Activated gamma-delta T cell treated with Interleukin-2 at 50 U/mL for 16 hours (primary cell): ENCODE measurements at places on chromosomes 11 and 22.

DNA sequence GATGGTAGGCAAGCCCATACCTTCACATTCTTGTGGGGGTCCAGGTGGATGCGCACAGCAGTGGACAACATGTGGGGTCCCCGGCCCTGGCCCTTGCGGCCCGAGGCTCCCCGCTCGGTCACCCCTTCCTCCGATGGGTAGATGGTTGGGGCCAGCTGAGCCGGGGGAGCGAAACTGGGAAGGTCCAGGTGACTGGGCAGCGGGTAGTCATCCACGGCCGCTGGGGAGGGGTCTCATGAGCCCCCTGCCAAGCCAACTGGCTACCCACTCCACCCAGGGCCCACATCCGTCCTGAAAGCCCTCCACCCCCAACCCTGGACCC, 10.7 kb downstream of the ATG2A start:
- DNase-seq = no peak

DNA sequence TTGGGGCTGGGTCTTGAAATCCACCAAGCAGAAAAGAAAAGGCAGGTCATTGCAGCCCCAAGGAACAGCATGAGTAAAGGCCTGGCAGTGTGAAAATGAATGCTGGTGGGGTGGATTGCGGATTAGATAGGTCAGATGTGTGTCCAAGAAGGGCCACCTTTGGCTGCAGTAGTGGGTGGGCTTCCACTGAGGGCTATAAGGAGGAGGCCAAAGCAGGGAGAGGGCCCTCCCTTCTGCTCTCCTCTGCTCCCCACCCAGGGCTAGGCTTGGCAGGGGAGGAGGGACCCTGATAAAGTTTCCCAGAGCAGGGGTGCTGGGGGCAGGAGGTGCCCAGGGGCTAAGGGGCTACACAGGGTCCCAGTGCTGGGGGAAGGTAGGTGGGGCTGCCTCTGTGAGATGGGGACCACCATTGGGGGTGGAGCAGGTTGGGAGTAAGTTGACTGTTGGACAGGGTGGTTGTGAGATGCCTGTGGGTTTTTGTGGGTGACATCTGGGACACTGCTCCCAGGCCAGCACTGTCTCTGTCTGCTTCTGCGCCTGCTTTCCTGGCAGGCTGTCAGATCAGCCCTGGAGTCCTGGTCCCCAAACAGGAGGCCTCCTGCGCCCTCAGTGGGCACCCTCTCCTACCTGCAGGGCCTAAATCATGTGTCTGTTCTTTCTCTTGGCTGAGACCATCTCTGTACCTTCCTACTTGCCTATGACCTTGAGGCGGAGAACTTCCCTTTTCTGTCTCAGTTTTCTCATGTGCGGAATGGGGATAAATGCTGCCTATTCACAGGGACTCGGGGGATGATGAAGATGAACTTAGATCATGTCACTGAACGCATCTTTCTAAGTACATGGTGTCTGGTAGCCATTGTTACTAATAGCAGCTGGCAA, 1.9 kb downstream of the CAPN5 start:
- DNase-seq = no peak

DNA sequence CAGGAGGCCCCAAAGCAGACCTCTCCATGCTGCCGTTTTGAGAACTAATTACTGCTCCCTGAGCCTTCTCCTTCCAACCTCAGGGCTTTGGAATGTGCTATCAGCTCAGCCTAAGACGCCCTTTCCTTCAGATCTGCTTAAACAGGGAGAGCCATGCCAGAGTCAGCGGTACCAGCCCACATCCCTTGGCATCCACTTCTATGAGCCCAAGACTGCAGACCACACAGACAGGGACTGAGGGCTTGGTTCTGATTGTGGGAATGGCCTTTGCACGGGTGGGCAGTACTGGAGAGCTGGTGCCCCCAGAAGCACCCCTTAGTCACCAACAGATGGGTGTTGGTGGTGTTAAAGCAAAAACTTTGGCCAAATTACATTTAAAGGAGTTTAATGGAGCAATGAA, 146.5 kb downstream of the TTC17 start:
- DNase-seq = no peak

DNA sequence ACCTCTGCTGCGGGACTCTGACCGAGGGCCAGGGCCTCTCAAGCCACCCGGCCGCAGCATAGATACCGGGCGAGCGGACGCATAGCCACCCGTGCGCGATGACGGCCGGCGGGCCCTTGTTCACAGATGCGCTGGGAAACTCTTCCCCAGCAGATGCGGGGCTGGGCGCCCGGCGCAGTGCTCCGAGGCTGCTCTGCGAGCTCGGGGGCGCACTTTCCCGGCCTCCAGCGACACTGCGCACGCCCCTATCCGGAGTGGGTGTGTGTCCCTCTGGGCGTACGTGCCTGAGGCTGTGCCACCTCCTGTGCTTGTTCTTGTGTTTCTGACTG, 104.7 kb upstream of the E2F8 start:
- DNase-seq = no peak

- DNase-seq = no peak
These were observed 33.3 kb downstream of the NADSYN1 start for GRCh38 chr11:71486320-71486719.

- no peak for DNase-seq
These were observed 10.5 kb downstream of the SLC16A8 start for GRCh38 chr22:38073150-38074130.

GRCh38 chr22:20782596-20783299, 8.8 kb downstream of the SERPIND1 start:
- no peak for DNase-seq

GRCh38 chr11:78201096-78201818, 12.5 kb downstream of the USP35 start:
- no peak for DNase-seq

DNA sequence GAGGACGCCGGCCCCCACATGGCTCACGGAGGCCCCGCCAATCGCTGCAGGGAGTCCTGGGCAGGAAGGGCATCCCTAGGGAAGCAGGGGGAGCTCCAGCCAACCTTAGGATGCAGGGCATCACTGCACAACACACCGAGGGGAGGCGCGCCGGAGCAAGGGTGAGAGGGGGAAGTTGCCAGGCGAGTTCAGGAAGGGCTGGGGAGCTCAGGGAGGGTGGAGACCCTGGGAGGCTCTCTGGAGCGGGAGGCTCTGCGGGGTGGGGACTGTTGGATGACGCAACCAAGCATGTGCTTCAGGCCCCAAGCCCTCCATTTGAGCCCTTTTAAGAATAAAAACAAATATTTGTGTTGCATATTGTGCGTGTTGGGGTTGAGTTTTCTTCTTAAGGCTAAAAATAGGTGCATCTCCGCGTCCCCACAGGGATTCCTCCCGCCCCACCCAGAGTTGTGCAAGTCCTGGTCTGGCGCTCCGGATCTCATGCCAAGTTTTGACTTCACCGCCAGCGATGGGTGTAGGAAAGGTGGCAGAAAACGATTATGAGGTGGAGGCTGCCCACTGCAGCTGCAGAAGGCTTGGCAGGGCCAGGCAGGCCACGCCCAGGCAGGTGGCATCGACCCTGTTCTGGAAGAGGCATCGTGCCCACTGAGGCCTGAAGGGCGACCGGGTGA, 65.2 kb downstream of the WNT7B start:
- DNase-seq = no peak

GRCh38 chr11:8807544-8808225, 103.3 kb upstream of the AKIP1 start:
- DNase-seq = no peak

GRCh38 chr11:112307616-112308015, 47.0 kb upstream of the PLET1 start:
- DNase-seq = no peak

DNA sequence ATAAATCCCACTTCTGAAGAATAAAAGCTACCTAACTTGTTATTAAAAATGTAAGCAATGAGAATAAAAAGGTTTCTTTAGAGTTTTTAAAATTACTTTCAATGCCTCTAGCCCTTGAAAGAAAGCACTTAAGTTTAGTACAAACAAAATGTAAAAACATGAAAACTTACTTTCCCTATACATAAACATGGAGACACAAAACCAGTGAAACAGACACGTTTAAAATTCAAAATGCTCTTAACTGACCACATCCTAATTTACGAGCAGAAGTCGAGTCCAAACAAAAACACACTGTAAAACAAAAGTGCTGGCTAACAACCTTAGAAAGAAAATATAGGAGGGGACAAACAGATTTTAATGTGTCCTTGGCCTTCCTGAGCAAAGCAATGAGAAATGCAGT, 36.6 kb downstream of the TCF20 start:
- no peak for DNase-seq

GRCh38 chr11:11789735-11790369, 51.9 kb upstream of the USP47 start:
- DNase-seq = no peak

DNA sequence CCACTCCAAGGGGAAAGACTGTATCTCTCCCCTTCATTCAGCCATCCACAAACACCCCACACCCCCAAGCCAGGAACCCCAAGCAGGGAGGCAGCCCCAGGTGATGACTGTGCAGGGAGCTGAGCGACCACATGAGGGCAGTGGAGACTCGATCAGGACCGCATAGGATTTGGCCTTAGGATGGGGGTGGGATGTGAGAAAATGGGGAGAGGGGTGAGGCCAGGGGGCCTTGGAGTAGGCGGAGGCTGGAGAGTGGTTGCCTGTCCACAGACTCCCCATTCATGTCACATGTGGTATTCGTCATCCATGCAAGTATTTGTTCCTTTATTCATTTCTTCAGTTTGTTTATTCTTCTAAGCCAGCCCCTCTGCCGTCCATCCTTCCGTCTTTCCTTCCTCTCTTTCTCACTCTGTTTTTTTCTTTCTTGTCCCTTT, 2.7 kb upstream of the RHOD start:
- DNase-seq = peak; percentile 17

GRCh38 chr11:79285756-79286155, 155.1 kb downstream of the TENM4 start:
- no peak for DNase-seq

DNA sequence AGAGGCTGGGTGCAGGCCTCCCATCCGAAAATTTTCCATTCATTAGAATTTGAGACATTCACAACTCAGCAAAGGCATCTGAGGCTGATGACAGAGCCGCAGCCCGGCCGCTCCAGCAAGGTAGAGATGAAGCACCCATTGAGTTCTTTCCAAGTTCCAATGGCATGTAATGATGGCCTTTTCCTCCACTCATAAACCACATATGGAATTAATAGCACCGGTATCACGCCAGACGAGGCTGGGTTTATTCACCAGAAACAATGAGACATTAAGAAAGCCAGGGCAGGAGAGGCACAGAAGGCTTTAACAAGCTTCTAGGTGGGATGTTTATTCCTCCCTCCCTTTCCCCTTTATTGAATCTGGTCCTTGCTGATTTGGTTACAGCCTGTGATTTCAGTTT, 534.4 kb downstream of the MN1 start:
- no peak for DNase-seq

- DNase-seq = no peak
These were observed 3.2 kb upstream of the ETS1 start for GRCh38 chr11:128590587-128590986.

- DNase-seq = no peak
These were observed 43.3 kb downstream of the SESN3 start for GRCh38 chr11:95187723-95188122.

- no peak for DNase-seq
These were observed 229.6 kb downstream of the SWAP70 start for GRCh38 chr11:9893474-9893873.

GRCh38 chr11:6320411-6321155, at the start of gene CAVIN3:
Gene CAVIN3 (minus strand): TSS chr11:6320501. CDS start chr11:6320476, 25 bp downstream.
- DNase-seq = no peak

- no peak for DNase-seq
These were observed 10.1 kb downstream of the RPS13 start for GRCh38 chr11:17067417-17067816.

GRCh38 chr11:15663777-15664218, 549.1 kb downstream of the INSC start:
- DNase-seq = no peak

- no peak for DNase-seq
These were observed 43.4 kb upstream of the CSNK2A3 start for GRCh38 chr11:11396301-11397035.

DNA sequence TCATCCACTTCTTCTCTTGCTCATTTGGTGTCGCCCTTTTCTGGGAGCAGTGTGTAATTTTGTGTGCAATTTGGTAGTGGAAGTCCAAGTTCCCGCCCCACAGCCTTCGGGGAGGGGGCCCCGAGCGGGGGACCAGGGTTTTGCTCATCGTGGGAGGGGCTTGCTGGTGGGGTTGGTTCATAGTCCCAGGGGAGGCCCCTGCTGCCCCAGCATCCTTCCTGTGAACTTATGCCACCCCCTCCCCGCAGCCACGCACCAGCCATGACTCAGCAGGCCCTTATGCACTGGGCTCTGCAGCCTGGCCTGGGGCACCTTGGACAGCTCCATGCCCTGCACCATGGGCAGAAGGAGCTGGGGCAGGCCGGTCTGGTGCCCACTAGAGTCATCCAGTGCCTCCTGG, 1183.6 kb downstream of the BRD1 start:
- no peak for DNase-seq

DNA sequence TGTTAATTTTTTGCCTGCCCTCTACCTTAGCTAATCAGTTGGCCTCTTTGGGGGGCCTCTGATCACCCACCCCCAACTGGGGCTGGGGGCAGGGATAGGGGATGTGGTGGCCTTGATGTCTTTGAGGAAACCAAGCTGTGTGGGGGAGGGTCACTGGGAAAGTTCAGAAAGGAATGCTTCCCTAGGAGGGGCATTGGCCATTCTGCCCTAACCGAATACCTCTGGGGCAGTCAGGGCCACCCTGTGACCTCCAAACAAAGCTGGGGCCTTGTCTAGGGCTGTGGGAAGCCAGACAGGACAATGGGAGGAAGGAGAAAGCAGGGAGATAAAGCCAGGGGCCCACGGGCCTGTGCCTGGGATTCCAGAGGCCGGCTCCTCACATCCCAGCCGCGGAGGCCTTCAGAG, 97.5 kb downstream of the TSPAN18 start:
- no peak for DNase-seq

- DNase-seq = peak; percentile 33
These were observed 1.4 kb upstream of the CPT1A start for GRCh38 chr11:68843052-68843561.

DNA sequence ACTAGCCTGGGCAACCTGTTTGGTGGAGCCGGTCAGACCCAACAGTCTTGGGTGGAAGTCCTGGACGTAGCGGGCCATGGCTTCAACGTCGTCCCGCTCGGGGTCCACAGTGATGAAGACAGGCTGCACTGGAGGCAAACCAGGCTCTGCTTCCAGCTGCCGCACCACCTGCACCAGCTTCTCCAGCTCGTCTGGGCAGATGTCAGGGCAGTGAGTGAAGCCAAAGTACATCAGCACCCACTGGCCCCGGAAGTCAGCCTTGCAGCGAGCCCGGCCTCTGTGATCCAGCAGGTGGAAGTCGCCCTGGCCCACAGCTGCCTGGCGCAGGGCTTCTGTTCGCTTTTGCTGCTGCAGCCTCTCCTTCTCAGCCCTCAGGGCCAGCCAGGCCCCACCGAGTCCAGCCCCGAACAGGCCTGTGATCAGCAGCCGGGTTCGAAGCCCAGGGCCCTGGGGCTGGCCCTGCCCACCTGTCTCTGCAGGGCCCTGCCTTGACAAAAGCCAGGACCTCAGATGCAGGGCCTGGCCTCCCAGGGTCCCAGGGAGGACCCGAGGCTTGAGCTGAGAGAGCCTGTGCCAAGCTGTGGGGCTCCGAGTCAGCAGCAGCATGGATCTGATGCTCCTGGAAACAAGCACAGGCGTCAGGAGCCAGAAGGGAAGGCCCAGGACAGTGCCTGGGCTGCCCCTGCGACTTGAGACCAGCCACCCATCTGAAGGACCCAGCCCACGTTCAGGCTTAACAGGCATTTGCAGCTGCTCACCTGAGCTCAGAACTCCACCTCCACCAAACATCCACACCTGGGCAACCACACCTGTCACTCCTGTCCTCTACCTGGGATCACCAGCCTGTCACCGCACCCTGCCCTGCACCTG, 1.4 kb downstream of the SCO2 start:
- DNase-seq = no peak

- DNase-seq = no peak
These were observed 36.6 kb upstream of the MUC15 start for GRCh38 chr11:26608507-26609146.
